ENCODE measurements at places on chromosomes 6 and 20.

GRCh38 chr6:75143191-75143590, 62.7 kb downstream of the COL12A1 start:
- no peak for DNase-seq

DNA sequence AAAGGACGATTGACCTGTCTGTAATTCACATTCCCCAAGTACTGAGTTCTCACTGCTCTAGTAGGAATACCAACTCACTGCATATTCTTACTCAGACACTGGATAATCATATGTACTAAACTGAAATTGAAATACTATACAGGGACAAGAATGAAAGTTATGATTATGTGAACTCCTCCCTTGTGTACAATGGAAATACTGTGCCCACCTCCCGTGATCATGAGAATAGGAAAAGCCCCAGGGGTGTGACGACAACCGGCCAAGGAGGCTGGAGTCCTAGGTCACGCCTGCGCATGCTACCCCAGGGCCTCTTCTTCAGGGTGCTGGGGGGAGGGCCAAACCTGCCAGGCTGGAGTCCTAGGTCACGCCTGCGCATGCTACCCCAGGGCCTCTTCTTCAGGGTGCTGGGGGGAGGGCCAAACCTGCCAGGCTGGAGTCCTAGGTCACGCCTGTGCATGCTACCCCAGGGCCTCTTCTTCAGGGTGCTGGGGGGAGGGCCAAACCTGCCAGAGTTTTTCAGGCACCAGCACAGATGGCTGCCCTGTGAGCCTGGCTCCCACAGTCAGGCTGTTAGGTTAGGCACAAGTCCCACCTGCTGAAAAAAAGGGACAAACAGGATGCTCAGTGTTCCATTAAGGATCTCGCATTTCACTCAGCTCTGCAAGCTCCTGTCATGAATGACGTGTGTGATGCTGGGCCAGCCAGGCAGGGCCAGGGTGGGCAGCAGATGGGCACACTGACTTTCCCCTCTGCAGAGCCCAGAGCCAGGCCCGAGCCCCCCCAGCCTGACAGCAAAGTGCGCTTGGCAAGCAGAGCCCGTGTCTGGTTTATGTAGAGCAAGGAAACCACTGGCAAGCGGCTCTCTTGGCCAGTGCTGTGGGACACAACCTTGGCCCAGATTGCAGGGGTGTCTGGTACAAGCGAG, 107.7 kb downstream of the FOXF2 start:
- DNase-seq, result no peak

- no peak for DNase-seq
Observed at GRCh38 chr6:28488916-28489365, 26.7 kb downstream of the GPX6 start.

DNA sequence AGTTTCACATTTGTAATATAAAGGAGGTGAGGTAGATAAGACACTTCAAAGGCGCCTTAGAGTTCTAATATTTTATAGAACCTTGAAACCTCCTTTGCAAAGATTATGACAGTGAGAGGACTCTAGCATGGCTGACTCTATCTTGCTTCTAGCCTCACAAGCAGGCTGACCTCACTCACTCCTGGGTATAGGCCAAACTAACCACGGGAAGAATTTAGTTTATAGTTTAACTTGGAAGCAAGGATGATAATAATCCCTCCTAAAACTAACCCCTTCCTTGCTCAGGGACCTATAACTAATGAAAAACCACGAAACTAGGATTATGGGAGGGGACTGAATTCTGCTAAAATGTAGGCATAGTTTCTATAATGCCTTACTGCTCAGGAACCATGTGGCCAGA, 84.3 kb downstream of the FILIP1 start:
- no peak for DNase-seq

DNA sequence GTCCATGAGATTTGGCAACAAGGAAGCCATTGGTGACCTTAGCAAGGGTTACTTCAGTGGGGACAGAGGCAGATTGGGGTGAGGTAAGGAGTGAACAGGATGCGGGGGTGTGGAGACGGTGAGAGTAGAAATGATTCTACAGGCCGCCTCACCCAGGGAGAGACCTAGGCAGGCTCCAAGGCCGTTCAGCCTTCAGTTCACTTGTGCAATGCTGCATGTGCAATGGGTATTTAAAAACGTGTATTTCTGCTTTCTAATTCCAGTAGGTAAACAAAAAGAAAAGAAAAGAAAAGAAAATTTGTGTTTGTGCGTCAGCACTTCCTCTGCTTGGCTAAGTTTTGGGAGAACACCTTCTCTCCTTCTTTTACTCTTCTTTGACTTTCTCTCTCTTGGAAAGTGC, 56.8 kb downstream of the BANF2 start:
- DNase-seq, result no peak

- no peak for DNase-seq
Observed at GRCh38 chr20:10217721-10218410, 764 bp upstream of the SNAP25 start.

DNA sequence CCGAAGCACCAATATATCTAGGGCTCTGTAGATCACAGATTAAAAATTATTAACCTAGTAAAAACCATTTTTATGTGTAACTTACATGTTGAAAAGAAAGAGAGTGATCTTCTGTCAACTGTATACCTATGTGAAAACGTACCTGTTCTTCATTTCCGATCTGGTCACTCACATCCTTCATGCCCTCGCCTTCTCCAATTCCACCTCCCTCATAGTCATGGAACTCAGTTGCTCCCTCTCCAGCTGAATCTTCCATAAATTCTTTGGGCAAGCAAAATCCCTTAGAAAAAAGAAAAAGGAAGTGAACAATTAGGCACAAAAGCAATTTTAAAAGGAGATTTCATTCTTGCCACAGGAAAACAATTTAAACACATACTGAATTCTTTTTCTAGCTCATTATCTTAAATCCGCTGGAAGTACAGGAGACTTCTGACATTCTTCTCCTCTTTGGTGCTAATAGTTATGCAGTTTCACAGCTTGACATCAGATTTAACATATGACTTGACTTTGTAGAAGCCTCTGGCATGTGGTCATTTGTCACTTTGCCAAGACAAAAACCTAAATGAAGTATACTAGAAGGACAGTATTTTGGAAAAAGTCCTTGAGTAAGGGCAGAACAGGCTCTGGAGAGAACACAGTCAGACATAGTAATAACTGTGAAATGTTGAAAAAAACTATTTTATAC, 29.5 kb upstream of the LYRM2 start:
- DNase-seq, result no peak

DNA sequence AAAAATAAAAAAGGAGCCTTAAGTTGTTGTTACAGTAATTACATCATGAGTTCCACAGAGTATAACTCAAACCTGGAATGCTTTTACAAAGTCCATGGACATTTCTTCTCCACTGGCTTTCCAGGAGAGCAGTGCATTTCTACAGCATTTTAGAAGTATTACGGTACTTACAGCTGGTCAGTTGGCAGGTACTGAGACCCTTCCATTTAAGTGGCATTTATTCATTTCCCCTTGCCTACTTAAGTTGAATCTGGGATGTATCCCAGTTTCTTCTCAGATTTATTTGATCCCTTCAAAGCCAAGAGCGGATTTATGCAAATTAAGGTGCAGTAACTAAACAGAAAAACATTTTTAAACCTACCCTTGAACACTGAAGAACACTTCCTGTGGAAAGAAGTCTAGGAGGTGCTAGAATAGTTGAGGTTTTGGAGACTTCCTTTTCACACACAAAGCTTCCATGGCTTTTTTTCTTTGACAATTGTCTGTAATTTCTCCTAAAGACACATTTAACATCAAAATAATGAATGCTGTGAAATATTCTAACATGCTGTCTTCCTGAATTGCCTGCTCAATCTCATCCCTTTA, 3.4 kb downstream of the PRDM13 start:
- no peak for DNase-seq

- no peak for DNase-seq
Observed at GRCh38 chr20:49381558-49382493, 100.6 kb downstream of the KCNB1 start.

DNA sequence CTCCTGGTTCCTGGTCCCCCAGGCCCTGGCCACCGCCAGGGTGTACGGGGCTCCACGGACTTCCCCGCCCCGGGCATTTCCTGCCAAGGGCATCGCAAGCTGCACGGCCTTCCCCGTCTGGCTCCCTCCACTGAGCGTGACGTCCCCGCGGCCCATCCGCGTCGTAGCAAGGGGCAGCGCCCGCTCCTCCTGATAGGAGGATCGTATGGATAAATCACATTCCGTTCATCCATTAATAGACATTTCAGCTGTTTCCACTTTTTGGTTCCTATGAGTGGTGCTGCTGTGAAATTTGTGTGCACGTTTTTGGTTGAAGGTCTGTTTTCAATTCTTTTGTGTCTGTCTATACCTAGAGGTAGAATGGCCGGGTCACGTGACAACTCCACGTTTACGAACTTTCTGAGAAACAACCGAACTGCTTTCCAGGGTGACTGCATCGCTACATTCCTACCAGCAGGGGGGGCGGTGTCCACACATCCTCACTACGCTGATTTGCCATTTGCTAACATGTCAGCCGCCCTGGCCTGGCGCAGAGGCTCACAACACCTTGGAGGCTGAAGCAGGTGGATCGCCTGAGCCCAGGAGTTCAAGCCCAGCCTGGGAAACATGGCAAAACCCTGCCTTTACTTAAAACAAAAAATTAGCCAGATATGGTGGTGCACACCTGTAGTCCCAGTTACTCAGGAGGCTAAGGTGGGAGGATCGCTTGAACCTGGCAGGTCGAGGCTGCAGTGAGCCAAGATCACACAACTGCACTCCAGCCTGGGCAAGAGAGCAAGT, 37.7 kb downstream of the KCNQ2 start:
- DNase-seq, result peak; percentile 54

DNA sequence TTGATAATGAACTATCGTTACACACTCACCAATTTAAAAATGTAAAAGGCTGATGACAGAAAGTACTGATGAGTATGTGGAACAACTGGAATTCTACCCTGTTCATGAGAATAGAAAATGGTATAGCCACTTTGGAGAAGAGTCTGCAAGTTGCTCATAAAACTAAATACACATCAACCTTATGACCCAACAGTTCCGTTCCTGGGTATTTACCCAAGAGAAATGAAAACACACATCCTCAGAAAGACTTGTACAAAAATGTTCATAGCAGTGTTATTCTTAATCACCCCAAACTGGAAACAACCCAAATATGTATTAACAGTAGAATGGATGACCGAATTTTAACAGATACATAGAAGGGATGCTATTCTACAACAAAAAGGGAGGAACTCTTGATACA, 145.7 kb upstream of the LRFN2 start:
- DNase-seq, result no peak

- no peak for DNase-seq
Observed at GRCh38 chr6:80789912-80790570, 683.6 kb downstream of the BCKDHB start.

DNA sequence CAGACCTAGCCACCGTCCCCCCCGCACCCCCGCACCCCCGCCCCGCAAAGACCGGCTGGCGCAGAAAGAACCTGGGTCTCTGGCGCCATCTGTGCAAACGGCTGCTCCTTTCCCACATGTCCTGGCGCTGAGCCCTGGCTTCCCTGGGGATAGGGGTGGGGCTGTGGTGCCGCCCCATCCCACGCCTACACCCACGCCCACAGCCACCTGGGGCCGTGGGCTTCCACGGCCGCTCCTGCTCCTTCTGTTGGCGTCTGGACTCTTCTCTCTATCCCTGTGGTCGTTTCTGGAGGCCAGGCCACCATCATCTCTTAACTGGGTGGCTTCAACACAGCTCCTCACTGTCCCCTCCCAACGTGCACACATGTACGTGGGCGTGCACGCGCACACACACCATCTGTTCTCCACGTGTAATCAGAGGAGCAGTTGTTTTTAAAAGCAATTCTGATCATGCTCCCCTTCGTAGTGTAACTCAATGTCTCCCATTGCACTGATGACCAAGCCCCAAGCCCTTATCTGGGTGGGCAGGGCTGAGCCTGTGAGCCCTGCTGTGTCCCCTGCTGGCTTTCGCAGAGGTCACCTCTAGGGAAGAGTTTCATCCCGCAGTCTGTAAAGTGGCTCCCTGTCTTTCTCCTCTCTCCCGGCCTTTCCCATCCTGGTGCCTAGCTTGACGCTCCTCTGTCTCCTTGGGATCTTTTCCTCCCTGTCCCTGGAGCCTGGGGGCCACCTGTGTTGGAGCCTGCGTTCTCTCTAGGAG, 31.9 kb upstream of the FAM83D start:
- no peak for DNase-seq

DNA sequence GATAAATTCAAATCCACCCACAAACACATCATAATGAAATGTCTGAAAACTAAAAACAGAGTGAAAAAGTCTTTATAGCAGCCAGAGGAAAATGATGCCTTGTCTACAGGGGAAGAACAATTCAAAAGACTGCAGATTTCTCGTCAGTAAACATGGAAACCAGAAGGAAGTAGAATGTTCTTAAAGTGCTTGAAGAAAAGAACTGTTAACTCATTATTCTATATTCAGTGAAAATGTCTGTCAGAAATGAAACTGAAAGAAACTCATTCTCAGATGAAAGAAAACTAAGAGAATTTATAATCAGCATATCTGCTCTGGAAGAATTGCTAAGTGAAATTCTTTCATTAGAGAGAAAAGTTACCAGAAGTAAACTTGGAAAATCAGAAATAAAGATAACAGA, 416.1 kb downstream of the TBC1D32 start:
- no peak for DNase-seq

DNA sequence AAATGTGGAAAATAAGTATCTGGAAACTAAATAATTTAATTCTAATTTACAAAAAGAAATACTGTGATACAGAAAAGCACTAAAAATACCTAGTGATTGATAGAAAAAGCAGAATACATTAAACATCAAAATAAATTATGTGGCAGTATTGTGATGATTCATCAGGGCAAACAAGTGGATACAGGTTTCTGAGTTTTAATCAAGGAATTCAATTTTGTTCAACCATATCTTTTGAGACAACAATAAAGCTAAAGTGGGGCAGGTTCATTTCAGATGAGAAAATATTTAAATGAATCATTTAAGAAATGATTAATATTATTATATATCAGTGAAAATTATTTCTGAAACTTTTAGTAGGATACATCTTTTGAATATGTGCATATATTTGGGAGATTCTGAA, 49.8 kb downstream of the GRIK2 start:
- no peak for DNase-seq

DNA sequence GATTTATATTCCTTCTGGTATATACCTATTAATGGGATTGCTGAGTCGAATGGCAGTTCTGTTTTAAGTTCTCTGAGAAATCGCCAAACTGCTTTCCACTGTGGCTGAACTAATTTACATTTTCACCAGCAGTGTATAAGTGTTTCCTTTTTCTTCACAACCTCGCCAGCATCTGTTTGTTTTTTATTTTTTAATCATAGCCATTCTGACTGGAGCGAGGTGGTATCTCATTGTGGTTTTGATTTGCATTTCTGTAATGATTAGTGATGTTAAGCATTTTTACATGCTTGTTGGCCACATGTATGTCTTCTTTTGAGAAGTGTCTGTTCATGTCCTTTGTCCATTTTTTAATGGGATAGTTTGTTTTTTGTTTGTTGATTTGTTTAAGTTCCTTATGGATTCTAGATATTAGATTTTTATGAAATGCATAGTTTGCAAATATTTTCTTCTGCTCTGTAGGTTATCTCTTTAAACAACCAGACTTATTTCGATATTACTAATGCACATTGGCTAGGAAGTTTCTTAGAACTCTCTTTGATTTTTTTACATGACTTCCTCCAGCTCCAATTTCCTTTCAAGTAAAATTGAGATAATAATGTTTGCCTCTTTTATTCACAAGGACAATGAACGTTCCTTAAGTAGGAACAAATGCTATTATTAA, 12.2 kb upstream of the VNN1 start:
- no peak for DNase-seq
